ENCODE measurements at places on chromosomes 6 and 20.

DNA sequence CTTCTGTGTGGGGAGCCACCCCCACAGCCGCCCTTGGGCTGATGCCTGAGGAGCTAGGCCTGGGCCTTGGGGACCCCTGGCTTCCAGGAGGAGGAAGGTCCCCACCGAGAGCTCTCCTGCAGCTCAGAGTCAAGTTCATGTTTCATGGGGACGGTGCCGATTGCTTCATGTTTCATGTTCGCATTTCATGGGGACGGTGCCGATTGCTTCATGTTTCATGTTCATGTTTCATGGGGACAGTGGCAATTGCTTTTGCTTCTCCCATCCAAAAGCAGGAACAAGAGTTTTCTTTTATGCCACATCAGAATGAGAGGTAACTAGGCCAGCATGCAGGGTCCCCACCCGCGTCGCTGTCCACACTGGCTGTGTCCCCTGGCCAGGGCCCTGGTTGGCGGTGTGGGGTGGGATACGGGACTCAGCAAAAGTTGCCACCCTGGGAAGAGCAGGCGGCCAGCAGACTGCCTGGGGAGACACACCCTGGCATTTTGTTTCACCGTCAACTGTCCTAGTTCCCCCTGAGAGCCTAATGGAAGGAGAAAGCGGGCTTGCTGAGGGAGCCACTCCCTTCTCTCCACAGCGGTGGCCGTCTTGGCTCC is 46.0 kb downstream of the DACT2 start:
- DNase-seq, result no peak

- DNase-seq, result no peak
Observed at GRCh38 chr6:80214436-80215022, 108.1 kb downstream of the BCKDHB start.

DNA sequence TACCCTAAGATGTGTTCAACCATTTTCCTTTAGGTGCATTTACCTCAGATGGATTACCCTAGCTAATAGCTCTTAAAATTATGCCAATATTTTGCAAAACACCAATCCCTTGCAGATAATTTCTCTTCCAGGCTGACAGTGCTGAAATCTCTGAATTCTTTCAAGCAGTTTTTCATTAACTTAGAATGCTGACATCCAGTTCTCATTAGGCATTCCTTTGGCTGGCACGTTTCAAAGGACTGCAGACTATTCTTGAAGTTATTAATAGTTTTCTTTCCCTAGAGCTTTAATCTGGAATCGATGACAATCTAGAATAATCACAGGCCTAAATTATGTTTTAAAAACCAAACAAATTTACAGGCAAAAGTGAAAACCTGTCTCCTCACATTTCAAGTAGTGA is 68.3 kb downstream of the SMLR1 start:
- DNase-seq, result no peak

- no peak for DNase-seq
Observed at GRCh38 chr6:116214681-116215080, 39.2 kb downstream of the TSPYL4 start.

DNA sequence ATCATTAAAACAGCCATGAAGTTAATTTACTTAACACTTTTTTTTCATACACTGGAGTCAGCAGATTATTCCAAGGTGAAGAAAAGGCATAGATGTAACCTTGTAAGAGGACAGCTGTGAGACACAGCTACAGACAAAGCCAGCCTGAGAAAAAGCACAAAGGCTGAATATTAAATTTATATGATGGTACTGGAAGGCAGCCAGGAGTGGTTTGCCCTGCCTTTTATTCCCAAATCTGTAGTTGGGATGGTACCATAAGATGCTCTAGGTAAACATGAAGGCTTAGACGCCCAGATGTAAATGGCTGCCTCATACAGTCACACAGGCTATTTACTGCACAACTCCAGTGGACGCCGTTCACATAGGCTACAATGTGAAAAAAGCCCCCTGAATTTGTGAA is 42.1 kb upstream of the LOC128125822 start:
- DNase-seq, result no peak

GRCh38 chr6:87100216-87100615 is 5.3 kb upstream of the CGA start:
- no peak for DNase-seq

DNA sequence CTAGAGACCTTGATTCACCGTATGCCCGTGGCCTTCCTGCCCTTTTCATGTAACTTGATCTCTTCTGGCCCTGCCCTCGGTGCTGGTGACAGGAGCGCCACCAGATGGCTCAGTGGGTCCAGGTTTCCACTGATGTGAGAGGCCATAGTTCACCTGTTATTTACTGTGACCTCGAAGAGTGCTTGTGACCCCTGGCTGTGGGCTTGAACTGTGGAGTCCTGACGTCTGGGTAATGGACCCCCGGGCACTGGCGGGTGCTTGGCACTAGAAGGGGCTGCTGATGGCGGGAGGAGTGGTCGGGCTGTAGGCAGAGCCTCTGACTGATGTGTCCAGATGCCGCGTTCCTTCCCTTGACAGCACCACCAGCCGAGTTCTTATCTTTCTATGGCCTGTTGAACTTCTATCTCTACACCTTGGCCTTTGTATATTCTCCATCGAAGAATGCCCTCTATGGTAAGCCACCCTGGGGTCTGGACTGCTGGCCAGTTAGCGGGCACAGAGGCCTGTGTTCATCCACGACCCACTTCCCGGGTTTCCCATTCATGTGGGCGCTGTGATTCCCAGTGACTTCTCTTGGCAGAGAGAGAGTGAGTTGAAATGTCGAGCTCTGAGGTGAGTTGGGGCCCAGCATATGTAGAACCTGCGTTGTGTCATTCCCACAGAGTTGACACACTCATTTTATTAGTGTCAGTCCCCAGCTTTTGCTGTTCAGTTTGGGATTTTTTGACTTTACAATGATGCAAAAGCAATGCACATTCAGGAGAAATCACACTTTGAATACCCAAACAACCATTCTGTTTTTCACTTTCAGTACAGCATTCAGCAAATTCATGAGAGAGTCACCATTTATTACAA is 14.9 kb downstream of the DYNLT1 start:
- peak; percentile 60 for DNase-seq

GRCh38 chr6:50549026-50549425 is 164.3 kb upstream of the TFAP2D start:
- DNase-seq, result no peak

DNA sequence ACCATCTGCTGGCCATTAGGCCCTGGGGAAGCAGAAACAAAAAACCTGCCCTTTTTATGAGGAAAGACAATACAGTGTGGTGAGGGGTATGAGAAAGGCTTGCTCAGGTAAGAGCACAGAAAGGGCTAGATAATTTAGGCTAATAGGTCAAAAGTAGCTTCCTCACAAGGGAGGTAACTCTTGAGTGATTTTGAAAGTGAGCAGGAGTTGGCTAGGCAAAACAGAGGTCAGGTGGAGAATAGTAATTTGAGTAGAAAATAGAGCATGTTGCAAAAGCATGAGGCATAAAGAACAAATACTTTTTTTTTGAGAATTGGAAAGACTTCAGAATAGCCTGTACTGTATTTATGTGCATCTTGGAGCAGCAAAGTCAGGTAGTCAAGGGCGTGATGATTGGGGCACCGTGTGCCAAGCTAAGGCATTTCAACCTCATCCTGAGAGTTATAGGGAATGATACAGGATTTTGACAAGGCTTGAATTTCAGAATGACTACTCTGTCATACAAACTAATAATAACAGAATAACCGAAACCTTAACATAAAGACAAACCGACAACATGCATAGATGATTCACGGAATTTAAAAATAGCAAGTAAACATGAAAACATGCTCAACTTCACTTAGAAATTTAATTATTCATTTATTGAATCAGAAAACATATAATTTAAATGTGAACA is 123.0 kb upstream of the ENPP5 start:
- no peak for DNase-seq

GRCh38 chr6:12947151-12947871 is 230.7 kb downstream of the PHACTR1 start:
- no peak for DNase-seq

- no peak for DNase-seq
Observed at GRCh38 chr6:11772109-11772825, 6.3 kb downstream of the ADTRP start.

DNA sequence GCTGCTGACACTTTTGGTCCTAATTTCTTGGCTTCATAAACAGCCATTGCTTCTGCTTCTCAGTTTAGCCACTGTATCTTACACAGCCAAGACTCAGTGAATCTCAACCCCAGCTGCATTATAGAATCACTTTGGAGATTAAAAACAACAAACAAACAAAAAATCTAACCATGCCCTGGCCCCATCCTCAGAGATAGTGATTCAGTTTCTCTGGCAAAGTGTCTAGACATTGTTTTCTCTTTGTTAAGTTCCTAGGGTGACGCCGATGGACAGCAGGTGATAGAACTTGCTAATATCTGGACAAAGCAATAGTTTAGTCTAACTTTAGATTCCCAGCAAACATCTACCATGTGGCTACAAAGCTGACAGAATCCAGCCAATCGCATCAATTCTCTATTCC is 2.9 kb downstream of the ADGRF5 start:
- DNase-seq, result no peak

- peak; percentile 87 for DNase-seq
Observed at GRCh38 chr6:46491201-46491627, at the start of gene RCAN2. RCAN2 (minus strand) TSS chr6:46491449.

DNA sequence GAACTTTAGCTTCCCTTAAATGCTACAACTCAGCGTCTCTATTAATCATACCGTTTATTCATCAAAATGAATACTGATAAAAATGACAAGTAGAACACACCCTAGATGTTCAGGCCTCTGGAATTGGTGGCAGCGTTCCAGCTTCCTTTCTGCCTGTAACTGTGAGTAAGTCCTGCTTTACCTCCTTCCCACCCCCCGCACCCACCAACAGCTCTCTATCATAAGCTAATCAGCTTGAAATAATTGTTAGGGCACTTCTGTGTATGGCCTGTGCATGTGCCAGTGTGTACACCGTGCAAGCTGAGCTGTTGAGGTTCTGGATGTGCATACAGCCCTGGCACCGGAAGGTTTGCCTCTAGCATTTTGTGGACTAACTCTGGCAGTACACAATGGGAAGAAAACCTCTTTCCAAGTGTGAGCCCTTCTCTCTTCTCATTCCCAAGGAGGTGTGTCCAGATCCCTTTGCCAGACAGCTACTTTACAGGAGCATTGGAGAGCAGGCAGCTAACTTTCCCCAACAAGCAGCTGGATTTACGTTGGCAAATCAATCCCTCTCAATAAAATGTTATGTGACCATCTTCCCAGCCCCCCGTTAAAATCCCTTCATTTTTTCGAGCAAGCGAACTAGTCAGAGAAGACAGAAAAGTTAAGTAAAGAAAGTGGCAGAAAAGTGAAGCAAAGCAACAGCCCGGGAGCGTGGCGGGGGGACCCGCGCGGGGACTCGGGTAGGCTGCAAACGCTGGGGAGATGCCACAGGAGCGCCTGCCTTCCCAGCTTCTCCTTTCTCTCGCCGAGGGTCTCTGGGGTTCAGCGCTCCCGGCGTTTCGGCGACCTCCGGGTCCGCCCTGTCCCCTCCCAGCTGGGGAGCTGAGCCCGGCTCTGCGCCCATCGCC is 803 bp upstream of the ADGRG6 start:
- no peak for DNase-seq

DNA sequence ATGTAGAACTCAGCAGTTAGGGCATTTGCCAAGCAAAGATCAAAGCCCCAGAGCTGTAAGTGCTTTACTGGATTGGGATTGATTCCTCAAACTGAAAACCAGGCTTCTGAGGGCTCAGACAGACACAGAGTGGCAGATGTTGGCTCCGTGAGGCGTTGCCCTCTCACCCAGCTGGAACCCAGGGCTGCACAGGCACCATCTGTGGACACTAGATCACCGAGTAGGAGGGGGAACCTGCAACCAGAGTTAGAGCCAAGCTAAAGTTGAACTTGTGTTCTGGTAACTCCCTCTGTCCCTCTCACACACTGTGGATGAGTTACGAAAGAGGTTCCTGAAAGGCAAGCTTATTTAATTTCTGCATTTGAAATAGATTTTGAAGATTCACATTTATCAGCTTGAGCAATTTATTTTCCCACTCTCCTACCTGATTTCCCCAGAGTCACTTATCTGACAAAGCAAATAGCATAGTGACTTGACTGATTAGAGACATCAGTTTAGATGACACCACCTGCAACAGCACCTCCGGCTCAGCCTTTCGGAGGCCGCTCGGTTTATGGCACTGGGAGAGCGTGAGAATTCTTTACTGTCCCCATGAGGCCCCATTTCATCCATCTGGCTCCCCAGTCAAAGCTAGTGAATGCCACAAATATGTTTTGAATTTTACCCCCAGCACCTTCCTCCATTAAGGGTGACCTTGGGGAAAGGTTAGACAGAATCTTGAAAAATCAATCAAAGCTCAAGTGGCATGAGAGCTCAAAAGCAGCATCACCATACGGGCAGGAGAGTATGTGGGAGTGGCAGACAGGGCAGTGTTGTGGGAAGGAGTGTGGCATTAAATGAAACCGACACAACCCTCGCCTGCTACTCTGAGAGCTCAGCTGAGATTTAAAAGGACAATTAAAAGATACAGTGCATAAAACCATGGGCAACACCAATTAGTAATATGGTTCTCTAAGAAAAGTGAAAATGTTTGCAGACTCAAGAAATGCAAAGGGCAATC is 48.5 kb downstream of the RPF2 start:
- DNase-seq, result no peak

- DNase-seq, result peak; percentile 88
Observed at GRCh38 chr6:111552241-111552744, 53.4 kb downstream of the TRAF3IP2 start.

DNA sequence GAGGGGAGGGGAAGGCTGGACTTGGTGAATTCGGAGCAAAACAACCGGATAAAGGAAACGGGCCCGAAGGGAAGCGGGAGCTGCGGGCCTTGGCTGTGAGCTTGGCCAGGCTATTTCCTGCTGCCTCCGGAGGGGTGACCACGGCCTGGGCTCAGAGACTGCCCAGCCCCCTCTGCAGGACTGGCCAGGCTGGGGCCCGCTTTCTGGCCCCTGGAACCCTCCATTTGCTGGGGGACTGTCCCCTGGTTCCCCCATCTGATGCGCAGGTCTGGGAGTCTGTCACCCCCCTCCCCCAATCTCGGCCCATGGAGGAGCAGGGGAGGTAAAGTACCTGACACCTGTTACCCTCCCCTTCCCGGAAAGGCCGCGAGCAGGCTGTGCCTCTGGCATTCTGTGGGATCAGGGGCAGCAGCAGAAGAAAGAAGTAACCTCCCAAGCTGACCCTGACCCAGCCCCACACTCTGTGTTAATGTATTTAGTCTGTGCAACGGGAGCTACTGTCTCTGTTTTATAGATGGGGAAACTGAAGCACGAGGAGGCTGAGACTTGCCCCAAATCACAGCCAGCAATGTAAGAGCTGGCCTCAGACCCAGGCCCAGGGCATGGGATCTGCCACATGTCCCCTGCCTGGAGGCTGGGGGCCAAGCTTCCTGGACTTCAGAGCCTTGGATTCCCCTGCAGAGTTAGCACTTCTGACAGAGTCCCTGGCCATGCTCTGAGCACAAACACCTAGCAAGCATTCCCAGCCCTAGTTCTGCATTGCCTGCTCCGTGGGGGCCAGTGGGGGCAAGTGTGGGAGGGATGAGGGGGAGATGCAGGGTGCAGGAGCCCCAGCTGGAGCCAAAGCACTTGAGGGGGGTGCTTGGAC is 3.5 kb downstream of the C20orf204 start:
- DNase-seq, result no peak

DNA sequence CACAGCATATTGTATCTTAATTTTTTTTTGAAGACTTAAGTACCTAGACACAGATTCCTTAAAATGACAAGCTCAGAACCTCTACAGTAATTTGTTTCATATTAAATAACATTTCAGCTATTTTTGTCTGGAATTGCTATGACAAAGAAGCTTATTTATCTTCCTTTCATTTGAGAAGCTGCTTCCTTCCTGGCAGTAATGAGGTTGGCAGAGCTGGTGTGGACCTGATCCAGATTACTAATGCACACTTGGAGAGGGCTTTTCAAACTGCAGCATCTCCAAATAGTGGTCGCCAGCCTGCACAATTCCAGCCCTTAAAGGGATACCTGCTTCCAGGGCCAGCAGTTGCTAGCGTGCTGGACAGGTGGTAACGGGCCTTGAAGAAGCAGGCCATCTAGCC is 12.1 kb downstream of the PTCHD4 start:
- DNase-seq, result no peak
